ENCODE measurements at places on chromosomes 7 and 10.
A peak's percentile ranks its signal among the peaks of the same experiment; 100 is the strongest.

GRCh38 chr7:158734861-158735260, 30.3 kb upstream of the NCAPG2 start:
- no peak overlapping the region for H3K27ac ChIP-seq
- no peaks in the 10 kb centered on the region for H3K27me3 ChIP-seq
- H3K4me1 ChIP-seq, result no peaks in the 10 kb centered on the region
- no peak for DNase-seq
- no peaks in the 10 kb centered on the region for H3K36me3 ChIP-seq
- no peak overlapping the region for H3K4me3 ChIP-seq

- no peaks in the 10 kb centered on the region for H3K27me3 ChIP-seq
- no peak overlapping the region for H3K4me3 ChIP-seq
- H3K27ac ChIP-seq, result no peak overlapping the region
- no peaks in the 10 kb centered on the region for H3K4me1 ChIP-seq
These were observed 593.3 kb downstream of the PTPRN2 start for GRCh38 chr7:157994319-157994718.

DNA sequence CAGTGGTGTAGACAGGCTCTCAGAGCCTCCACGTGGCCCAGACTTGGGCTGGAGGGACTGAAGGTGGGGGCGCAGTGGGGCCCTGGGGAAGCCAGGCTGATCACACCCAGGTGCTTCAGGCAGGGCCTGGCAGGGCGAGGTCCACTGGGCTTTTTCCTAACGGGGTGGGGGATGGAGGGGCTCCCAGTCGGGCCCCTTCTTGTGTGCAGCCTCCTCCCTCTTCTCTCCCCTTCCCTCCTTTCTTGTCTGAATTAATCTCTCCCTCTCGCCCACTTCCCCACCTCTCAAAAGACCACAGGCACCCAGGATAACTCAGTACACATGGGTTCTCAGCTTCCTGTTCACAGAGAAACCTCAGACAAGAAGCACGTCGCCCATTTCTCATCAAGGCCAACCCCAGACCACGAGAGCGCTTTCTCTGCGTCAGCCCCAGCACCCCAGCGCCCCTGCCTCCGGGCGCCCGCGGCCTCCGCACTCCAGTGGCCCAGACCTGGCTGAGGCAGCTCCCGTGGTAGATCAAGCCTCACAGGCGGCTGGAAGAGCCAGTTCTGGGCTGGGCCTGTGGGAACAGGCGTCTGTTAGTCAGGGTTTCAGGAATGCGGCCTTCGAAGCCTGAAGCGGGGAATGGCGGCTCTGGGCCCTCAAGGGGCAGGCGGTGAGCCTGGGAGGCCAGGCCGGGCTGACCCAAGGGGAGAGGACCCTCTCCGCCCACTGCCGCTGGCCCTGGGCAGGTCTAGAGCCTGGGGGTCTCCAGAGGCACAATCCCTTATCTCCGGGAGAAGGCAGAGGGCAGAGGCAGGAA, 50.6 kb downstream of the PWWP2B start:
- peak; percentile 85 for DNase-seq
- no peaks in the 10 kb centered on the region for H3K36me3 ChIP-seq
- peaks cover 26% of the 10 kb centered on the region for H3K4me1 ChIP-seq
- H3K27ac ChIP-seq, result peak overlapping the region; percentile 90
- H3K27me3 ChIP-seq, result no peaks in the 10 kb centered on the region

GRCh38 chr10:124221356-124222317, 128.2 kb upstream of the CHST15 start:
- H3K27me3 ChIP-seq, result no peaks in the 10 kb centered on the region
- H3K4me1 ChIP-seq, result peaks cover 12% of the 10 kb centered on the region
- H3K27ac ChIP-seq, result no peak overlapping the region
- DNase-seq, result no peak

DNA sequence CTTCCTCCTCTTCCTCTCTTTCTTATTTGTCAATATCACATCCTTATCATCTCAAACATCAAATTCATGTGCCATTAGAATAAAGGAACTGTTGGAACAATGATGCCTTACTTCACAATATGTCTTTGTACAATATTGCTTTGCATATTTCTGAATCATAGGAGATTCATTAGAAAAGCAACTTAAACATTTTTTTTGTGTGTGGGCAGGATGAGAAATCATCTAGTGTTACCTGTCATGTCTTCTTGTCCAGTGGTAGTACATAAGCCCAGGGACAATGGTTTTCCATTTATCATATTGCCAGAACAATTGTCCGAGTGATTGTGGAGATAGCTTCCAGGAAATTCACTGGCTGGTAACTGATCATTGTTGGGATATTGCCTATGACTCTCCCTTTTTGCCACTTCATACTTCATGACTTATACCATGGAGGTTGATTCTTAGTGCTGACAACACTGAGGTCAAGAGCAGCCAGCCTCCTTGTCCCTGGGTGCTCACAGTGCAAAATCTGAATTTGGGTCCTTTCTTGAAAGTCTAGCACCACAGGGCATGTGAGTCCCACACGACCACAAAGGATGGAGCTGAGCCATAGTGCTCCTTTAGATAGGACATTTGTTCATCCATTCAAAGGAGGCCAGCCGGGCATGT, 215.0 kb downstream of the MDFIC start:
- no peaks in the 10 kb centered on the region for H3K27me3 ChIP-seq
- DNase-seq, result no peak
- no peak overlapping the region for H3K27ac ChIP-seq
- H3K4me1 ChIP-seq, result no peaks in the 10 kb centered on the region

- no peak overlapping the region for H3K27ac ChIP-seq
- no peaks in the 10 kb centered on the region for H3K4me1 ChIP-seq
- H3K36me3 ChIP-seq, result no peaks in the 10 kb centered on the region
These were observed 39.7 kb upstream of the STEAP4 start for GRCh38 chr7:88346357-88346756.

DNA sequence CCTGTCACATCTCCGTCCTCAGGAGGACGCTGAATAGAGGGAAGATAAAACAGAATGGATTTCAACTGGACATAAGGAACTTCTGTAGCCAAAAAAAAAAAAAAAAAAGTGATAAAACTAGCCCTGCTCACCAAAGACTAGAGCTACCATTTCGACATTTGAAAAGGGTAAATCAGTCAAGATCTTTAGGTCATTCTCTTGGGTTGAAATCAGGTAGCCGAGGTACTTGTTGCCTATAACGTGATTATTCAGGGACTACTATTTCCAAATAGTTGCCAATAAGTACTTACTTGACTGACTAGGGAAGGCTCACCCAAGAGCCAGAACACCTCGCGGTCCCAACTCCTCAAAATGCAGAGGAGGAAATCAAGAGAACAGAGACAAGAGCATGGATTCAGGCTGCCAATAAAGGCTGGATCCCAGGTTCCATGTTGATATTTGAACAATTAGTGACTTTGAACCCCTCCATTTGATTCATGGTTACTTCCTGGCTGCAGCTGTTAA, 2.0 kb downstream of the RHEB start:
- no peak for DNase-seq
- H3K27ac ChIP-seq, result peak overlapping the region; percentile 100
- H3K27me3 ChIP-seq, result no peaks in the 10 kb centered on the region
- H3K4me1 ChIP-seq, result peaks cover 20% of the 10 kb centered on the region
- no peaks in the 10 kb centered on the region for H3K36me3 ChIP-seq

GRCh38 chr10:68811314-68812009, 15.9 kb upstream of the STOX1 start:
- DNase-seq, result peak; percentile 95
- no peaks in the 10 kb centered on the region for H3K36me3 ChIP-seq
- no peak overlapping the region for H3K4me3 ChIP-seq
- peaks cover 17% of the 10 kb centered on the region for H3K4me1 ChIP-seq
- H3K27me3 ChIP-seq, result no peaks in the 10 kb centered on the region

- peaks cover 28% of the 10 kb centered on the region for H3K4me1 ChIP-seq
- peak; percentile 75 for DNase-seq
- no peak overlapping the region for H3K4me3 ChIP-seq
- no peaks in the 10 kb centered on the region for H3K36me3 ChIP-seq
- H3K27ac ChIP-seq, result peak overlapping the region; percentile 87
These were observed 46.3 kb downstream of the EGFR start for GRCh38 chr7:55065079-55065478.

- no peaks in the 10 kb centered on the region for H3K36me3 ChIP-seq
- H3K27ac ChIP-seq, result no peak overlapping the region
- DNase-seq, result no peak
These were observed 200.0 kb upstream of the MKI67 start for GRCh38 chr10:128326251-128326650.

DNA sequence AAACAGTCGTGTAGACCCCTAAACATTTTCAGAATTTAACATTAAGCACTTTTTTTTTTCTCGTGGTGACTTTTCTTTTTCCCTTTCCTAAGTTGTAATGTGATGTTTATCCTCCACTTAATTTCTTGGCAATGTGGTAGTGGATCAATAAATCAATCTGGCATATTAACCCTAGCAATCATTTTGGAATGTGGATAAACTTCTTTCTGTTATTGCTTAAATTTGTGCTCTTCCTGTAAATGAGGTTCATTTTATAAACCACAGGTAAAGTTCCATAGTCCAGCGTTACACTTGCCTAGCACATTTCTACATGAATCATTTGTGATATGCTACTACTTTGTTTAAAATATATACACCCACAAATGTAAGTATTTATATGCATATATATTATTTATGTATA, 247.4 kb upstream of the ETV1 start:
- no peaks in the 10 kb centered on the region for H3K4me1 ChIP-seq
- no peak overlapping the region for H3K27ac ChIP-seq
- no peaks in the 10 kb centered on the region for H3K27me3 ChIP-seq
- no peak overlapping the region for H3K4me3 ChIP-seq
- no peak for DNase-seq

GRCh38 chr7:22452142-22452959, 47.6 kb downstream of the STEAP1B start:
- no peak overlapping the region for H3K4me3 ChIP-seq
- no peaks in the 10 kb centered on the region for H3K36me3 ChIP-seq
- H3K27ac ChIP-seq, result no peak overlapping the region
- peak; percentile 59 for DNase-seq
- H3K27me3 ChIP-seq, result no peaks in the 10 kb centered on the region

DNA sequence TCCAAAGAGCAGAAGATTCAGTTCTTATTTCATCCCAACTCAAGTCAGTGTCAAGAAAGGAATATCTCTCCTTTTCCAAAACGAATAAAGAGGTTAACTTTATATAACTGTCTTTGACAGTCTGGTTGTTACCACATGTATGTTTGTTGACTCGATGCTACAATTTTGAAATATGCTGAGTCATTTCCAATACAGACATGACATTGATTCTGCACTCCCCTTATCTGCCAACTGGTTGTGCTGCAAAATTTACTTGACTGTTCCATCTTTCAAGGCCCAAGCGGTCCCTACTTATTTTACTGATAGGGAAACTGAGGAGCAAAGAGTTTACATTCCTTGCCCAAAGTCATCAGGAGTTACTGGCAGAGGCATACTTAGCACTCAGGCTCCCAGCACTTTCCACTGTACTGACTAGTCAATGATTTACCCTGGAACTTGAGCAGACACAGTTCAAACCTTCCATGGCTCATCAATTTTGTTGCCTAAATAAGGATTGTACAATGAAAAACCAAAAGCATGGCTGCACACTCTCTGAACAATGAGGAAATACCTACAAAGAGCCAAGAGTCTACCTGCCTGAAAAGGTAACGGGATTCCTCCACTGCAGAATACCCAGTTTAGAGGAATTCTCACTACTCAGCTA, 52.8 kb downstream of the ABLIM1 start:
- no peak overlapping the region for H3K4me3 ChIP-seq
- no peaks in the 10 kb centered on the region for H3K27me3 ChIP-seq
- peak overlapping the region; percentile 76 for H3K27ac ChIP-seq
- no peaks in the 10 kb centered on the region for H3K36me3 ChIP-seq
- no peak for DNase-seq
- peaks cover 38% of the 10 kb centered on the region for H3K4me1 ChIP-seq

DNA sequence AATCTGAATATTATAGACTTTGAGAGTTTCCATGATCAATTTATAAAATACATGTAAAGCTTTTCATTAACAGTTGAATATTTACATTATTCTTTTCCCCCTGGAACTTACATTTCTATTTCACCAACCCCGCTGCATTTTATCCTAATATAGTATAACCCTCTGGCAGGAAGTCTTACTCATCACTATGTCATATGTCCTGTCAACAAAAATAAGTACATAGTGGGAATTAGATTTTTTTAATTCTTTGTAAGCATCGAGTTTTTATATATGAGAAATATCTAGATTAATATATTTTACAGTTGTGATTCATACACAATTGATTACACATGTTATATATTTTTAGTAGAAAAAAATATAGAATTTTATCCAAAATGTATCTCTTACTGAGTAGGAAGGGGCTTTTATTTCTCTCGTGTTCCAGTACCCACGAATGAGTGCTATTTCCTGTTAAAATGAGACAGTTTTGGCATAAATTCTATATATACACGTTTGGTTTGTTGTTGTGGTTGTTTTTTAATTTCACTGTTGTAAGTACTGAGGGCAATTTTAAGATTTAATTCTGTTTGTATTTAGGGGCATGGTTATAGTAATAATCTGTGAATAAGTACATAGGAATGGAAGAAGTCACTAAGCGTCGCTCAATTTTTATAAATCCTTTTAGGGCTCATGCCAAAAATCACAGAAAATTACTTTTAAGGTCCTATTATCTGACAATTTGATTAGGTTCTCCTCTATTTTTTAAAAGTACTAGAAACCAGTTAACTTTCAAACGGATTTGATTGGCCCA, 87.1 kb downstream of the HECW1 start:
- no peak overlapping the region for H3K27ac ChIP-seq
- H3K4me1 ChIP-seq, result no peaks in the 10 kb centered on the region
- DNase-seq, result no peak
- no peak overlapping the region for H3K4me3 ChIP-seq

GRCh38 chr10:14671386-14671831, 103.3 kb downstream of the FAM107B start:
- H3K27me3 ChIP-seq, result no peaks in the 10 kb centered on the region
- no peak for DNase-seq
- no peaks in the 10 kb centered on the region for H3K36me3 ChIP-seq
- no peaks in the 10 kb centered on the region for H3K4me1 ChIP-seq
- no peak overlapping the region for H3K4me3 ChIP-seq

DNA sequence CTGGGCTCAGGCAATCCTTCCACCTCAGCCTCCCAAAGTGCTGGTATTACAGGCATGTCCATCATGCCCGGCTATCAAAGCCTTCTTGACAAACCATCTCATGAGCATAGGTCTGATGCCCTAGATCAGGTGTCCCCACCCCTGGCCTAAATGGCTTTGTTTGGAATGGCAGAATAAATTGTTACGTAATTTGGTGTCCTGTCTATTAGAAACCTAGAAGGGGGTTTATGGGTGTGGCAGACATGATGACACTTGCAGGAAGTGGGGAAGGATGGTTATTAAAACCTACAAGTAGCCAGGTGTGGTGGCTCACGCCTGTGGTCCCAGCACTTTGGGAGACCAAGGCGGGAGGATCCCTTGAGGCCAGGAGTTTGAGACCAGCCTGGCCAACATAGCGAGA, 38.6 kb upstream of the MKLN1 start:
- H3K4me1 ChIP-seq, result no peaks in the 10 kb centered on the region
- no peaks in the 10 kb centered on the region for H3K27me3 ChIP-seq
- H3K36me3 ChIP-seq, result no peaks in the 10 kb centered on the region
- H3K27ac ChIP-seq, result no peak overlapping the region
- DNase-seq, result no peak

GRCh38 chr10:78931321-78932053, 137.3 kb upstream of the ZMIZ1 start:
- H3K36me3 ChIP-seq, result no peaks in the 10 kb centered on the region
- H3K4me1 ChIP-seq, result peaks cover 16% of the 10 kb centered on the region
- H3K27me3 ChIP-seq, result no peaks in the 10 kb centered on the region
- no peak overlapping the region for H3K4me3 ChIP-seq
- DNase-seq, result peak; percentile 42

All from adrenal gland (tissue), 19 donors.